Activated T-cell treated with anti-CD3 and anti-CD28 coated beads, Interleukin-2, amount 50 U/mL, for 72 hours (primary cell): ENCODE measurements at places on chromosomes 12 and 14. TPM values are rescaled to one million over a fixed set of nuclear protein-coding genes. Genes with fewer than 3 reads are reported as not detected.
A peak's percentile ranks its signal among the peaks of the same experiment; 100 is the strongest.

TBX5 gene
- not detected for total RNA-seq

NXPH4 gene
- total RNA-seq: 2.3 TPM

NUAK1 gene
- total RNA-seq: 0.14 TPM

- DNase-seq: no peak
- no peaks in the 10 kb centered on the region for H3K36me3 ChIP-seq
- no peak overlapping the region for H3K4me3 ChIP-seq
- H3K4me1 ChIP-seq: no peaks in the 10 kb centered on the region
- H3K27me3 ChIP-seq: no peaks in the 10 kb centered on the region
Measured at GRCh38 chr14:69244946-69245345, 15.0 kb upstream of the GALNT16 start.

- H3K36me3 ChIP-seq: peaks cover 18% of the 10 kb centered on the region
- peak overlapping the region; percentile 32 for H3K27ac ChIP-seq
- peaks cover 67% of the 10 kb centered on the region for H3K4me1 ChIP-seq
- H3K27me3 ChIP-seq: no peaks in the 10 kb centered on the region
- peak; percentile 36 for DNase-seq
- peak overlapping the region; percentile 93 for H3K4me3 ChIP-seq
Measured at GRCh38 chr12:57755454-57756372, 810 bp downstream of the MARCHF9 start.

DNA sequence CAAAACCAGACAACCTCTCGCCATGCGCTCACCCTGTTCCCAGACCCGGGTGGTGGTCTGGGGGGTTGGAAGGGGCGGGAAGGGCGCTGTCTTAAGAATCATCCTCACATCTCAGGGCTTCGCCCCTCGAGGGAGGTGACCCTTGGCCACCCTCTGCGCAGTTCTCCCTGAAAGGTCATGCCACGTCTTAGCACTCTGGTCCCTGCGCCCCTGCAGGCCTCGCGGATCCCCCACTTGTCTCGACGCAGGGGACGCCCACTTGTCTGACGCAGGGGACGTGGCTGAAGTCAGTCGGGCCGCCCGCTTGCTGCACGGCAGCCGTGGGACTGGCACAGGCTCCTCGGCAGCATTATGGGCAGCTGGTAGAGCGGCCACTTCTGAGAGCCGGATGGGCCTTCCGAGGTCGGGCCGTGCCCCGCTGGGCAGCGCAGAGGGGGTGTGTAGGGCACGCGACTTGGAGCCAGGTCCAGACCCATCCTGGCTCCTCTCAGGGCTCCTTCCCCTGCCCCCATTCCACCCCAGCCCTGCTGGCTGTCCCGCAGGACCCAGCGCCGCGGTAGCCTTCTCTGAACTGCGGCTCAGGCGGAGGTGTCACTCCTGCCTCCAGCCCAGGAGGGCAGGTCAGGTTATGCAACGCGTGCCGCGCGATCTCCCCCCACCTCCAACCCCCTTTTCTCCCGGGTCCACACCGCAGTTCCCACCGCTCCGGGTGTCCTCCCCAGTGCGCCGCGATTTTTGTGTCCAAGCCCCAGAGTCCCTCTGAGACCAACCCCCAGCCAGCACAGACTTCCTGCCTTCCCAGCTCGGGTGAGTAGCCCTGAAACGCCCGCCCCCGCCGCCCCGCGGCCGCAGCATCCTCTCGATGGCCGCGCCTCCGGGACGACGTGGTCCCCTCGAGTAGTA lies 40.9 kb upstream of the CAPRIN2 start:
- H3K36me3 ChIP-seq: no peaks in the 10 kb centered on the region
- peaks cover 16% of the 10 kb centered on the region for H3K4me1 ChIP-seq
- H3K27me3 ChIP-seq: peaks cover 53% of the 10 kb centered on the region
- peak; percentile 81 for DNase-seq

- H3K27me3 ChIP-seq: peaks cover 10% of the 10 kb centered on the region
- no peaks in the 10 kb centered on the region for H3K36me3 ChIP-seq
- peaks cover under 1% of the 10 kb centered on the region for H3K4me1 ChIP-seq
- no peak overlapping the region for H3K4me3 ChIP-seq
Measured at GRCh38 chr12:122208073-122208820, 4.7 kb downstream of the B3GNT4 start.

DNA sequence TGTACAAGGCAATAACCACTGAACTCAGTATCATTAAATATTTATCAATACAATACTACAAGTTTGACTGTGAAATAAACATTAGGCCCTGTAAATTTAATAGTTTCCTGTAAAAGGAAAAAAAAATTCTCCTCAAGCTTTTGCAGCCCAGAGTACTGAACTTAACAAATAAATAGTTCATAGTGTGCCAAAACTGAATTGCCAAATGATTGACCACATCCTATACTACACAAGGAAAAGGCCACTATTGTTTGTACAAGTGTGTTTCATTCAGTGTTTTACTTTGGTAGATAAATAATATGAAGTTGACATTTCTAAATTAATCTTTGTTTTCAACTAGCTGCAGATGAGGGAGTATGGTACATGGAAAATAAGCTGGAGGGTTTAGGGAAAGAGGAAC lies 379.6 kb downstream of the FLRT2 start:
- DNase-seq: no peak
- H3K4me3 ChIP-seq: no peak overlapping the region
- no peaks in the 10 kb centered on the region for H3K4me1 ChIP-seq
- no peaks in the 10 kb centered on the region for H3K36me3 ChIP-seq
- no peak overlapping the region for H3K27ac ChIP-seq
- peaks cover 11% of the 10 kb centered on the region for H3K27me3 ChIP-seq

GRCh38 chr14:72664651-72665050 lies 229.2 kb downstream of the DPF3 start:
- H3K36me3 ChIP-seq: no peaks in the 10 kb centered on the region
- H3K4me1 ChIP-seq: peaks cover 32% of the 10 kb centered on the region
- H3K27ac ChIP-seq: peak overlapping the region; percentile 24
- DNase-seq: no peak

GRCh38 chr12:53550595-53550994 lies 43.3 kb upstream of the NPFF start:
- H3K27ac ChIP-seq: no peak overlapping the region
- H3K36me3 ChIP-seq: peaks cover 2% of the 10 kb centered on the region
- no peaks in the 10 kb centered on the region for H3K27me3 ChIP-seq
- H3K4me3 ChIP-seq: no peak overlapping the region

- no peaks in the 10 kb centered on the region for H3K27me3 ChIP-seq
- H3K4me1 ChIP-seq: peaks cover 65% of the 10 kb centered on the region
Measured at GRCh38 chr12:120534703-120535655, 823 bp downstream of the RNF10 start.

DNA sequence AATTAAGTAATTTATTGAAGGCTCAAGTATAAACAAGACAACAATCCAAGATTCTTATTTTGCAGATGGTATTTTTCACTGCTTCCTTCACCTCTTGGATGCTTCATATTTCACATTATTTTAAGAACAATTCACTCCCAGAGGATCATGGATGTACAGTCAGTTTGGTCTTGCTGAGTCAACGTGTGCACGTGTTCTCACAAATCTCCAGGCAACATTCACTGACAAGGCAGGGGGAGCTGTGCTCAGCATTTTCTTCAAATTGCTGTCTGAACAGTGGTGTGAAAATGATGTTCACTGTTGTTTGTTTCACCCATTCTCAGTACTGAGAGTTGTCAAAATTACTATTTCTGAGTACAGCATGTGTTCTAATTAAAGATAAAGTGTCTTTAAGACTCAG lies 118.3 kb upstream of the SLC38A4 start:
- DNase-seq: no peak
- no peak overlapping the region for H3K27ac ChIP-seq
- no peaks in the 10 kb centered on the region for H3K27me3 ChIP-seq
- no peak overlapping the region for H3K4me3 ChIP-seq
- no peaks in the 10 kb centered on the region for H3K36me3 ChIP-seq
- no peaks in the 10 kb centered on the region for H3K4me1 ChIP-seq

GRCh38 chr14:66709291-66709690 lies 201.3 kb downstream of the GPHN start:
- no peaks in the 10 kb centered on the region for H3K27me3 ChIP-seq
- DNase-seq: no peak
- H3K4me1 ChIP-seq: peaks cover 4% of the 10 kb centered on the region
- H3K27ac ChIP-seq: no peak overlapping the region

DNA sequence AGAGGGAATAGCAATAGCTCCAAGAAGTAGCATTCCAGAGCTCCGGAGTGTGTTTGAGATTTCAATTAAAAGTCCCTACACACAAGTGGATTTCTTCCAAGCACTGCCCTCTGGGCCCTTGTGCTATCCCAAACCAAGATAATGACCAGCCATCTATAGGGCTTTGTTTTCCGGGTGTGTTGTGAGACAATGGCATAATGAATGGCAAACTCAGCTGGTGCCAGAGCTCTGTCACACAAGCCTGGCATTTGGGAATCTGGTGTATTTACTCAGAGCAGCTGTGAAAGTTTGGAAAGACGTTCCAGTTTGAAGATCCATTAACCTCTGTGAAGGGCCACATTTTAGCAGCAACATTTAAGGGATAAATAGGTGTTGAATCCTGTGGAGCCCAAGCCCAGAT lies 61.2 kb upstream of the TMTC2 start:
- no peaks in the 10 kb centered on the region for H3K36me3 ChIP-seq
- H3K27me3 ChIP-seq: no peaks in the 10 kb centered on the region
- no peak overlapping the region for H3K27ac ChIP-seq
- no peaks in the 10 kb centered on the region for H3K4me1 ChIP-seq
- no peak for DNase-seq

- H3K27me3 ChIP-seq: no peaks in the 10 kb centered on the region
- H3K36me3 ChIP-seq: no peaks in the 10 kb centered on the region
- DNase-seq: no peak
- no peak overlapping the region for H3K27ac ChIP-seq
Measured at GRCh38 chr14:92993302-92993701, 70.4 kb downstream of the CHGA start.

DNA sequence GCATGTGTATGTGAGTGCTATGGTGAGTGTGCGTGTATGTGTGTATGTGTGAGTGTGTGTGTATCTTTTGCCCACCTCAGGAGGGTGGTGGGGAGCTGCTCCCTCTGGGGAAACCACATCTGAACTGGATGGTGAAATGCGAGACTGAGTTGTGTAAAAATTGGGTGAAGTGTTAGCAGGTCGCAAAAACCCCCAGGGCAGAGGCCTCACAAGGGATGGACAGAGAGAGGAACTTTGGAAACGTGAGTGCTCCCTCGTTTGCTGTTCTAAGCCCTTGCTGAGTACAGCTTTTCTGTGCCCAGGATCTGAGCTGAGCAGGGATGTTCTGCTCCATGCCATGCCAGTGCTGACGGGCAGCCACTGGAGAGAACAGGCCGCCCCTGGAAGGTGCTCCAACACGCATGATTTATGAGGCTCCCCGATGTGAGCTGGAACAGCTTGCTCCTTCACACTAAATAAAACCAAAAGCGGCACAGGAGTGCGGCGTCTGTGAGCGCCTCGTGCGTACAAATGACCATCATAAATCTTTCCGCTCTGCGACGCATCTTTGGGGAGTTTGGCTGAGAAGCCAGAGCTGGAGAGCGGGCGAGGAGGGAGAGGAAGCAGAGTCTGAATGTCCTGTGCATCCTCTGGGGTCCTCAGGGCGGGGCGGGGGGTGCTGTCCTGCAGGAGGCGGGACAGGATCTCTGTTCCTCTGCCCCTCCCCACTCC lies 14.1 kb upstream of the GALNT9 start:
- no peaks in the 10 kb centered on the region for H3K36me3 ChIP-seq
- H3K4me3 ChIP-seq: no peak overlapping the region
- no peak overlapping the region for H3K27ac ChIP-seq
